Fibroblast of villous mesenchyme (primary cell): ENCODE measurements at places on chromosomes 1 and 21. TPM values are rescaled to one million over a fixed set of nuclear protein-coding genes. Genes with fewer than 3 reads are reported as not detected.

Gene SLC37A1
- 0.97 and 1.7 TPM in 2 replicates for total RNA-seq

Gene PGBD2
- total RNA-seq = 3.9 and 7.8 TPM in 2 replicates

DNA sequence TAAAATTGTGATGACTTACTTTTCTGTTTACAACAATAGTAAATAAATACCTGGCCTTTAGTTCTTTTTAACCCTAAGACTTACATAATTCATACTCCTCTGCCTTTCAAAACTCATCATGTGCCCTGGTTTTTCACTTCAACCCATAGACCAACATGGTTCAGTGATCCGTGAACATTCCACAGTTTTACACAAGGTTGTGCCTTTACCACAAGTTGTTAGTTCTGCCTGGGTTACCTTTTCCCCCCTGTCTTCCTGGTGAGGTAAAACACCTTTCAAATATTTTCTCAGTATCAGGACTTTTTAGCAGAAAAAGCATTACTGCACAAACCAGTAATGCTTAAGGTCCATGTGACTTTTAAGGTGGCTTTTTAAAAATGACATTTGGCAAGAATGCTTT, 1466.4 kb downstream of the PLA2G4A start:
- DNase-seq = no peak

Gene RXFP4
- total RNA-seq = not detected in 2 replicates

DNA sequence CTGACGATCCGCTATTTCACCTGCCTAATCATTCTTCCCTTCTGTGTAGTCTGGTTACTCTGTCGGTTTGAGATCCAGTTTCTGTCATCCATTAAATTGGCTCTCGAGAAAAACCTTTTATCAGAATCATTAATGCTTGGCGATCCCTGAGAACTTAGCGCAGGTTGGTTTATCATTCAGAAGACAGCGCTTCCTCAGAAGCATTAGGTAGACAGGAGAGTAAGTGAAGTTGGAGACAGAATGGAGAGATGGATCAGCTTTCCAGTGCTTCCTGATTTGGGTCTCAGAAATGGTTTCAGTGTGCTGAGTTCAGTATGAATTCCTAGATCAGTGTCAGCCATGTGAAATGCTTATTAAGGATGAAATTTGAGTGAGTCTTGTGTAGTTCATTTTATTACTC, 1.3 kb downstream of the USP1 start:
- peak; percentile 26 for DNase-seq

GRCh38 chr1:156082309-156083091, at the start of gene MEX3A:
TSS of gene MEX3A (minus strand) at chr1:156082465. CDS start at chr1:156081998, 467 bp downstream.
- peak; percentile 65 for DNase-seq

Gene MYOC
- total RNA-seq = not detected in 2 replicates

- no peak for DNase-seq
Observed at GRCh38 chr1:96116731-96117130, 604.9 kb upstream of the PTBP2 start.

DNA sequence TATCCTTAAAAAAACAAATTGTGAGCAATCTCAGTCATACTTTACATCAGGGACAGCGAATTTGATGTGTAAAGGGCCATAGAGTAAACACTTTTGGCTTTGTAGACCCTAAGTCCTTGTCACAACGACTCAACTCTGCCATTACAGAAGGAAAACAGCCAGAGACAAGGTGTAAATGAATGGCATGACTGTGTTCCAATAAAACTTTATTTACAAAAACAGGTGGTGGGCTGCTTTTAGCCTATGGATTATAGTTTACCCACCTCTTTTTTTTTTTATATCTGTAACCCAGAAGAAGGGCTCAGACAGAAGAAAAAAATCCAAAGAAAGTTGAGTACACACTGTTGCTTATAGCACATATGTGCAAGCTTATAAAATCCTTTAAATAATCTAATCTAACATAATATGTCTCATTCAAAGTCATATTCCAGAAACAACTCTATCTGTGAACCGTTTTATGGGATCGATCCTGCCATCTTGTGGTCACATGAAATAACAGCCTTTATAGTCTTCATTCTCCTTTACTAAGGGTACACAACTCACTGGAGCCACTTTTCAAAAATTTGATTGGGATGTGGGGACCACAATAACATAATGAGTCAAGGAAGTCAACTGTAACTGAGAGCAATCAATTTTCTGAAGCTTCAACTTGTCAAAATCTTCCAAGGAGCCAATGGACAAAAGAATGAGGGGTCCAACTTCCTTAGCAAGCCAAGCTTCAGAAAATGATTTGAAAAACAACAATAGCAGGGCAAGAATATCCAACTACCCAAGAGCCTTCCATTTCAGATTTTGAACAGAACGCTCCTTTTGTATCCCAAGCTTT, 142.2 kb upstream of the KRTAP19-8 start:
- DNase-seq = peak; percentile 25

DNA sequence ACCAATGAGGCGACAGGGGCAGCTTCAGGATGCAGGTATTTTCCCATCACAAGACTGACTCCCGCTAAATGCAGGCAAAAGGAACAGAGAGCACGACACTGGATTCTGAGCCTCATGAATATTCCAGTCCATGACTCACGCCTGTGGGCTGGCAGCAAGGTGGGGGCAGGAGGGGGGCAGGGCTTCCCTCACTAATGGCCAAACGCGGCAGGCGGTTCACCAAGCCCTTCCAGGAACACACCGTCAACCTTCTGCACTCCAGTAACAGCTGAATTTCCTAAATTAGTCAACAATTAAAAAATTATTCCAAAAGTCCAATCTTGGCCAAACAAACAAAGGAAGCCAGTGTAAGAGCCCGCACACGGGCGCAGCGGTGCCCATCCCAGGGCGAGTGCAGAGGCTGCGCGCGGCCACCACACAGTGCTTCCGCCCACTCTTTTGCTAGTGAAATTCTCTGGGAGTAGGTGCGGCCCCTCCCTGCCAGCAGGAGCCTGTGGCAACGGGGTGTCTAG, 12.5 kb upstream of the GPR153 start:
- peak; percentile 63 for DNase-seq

DNA sequence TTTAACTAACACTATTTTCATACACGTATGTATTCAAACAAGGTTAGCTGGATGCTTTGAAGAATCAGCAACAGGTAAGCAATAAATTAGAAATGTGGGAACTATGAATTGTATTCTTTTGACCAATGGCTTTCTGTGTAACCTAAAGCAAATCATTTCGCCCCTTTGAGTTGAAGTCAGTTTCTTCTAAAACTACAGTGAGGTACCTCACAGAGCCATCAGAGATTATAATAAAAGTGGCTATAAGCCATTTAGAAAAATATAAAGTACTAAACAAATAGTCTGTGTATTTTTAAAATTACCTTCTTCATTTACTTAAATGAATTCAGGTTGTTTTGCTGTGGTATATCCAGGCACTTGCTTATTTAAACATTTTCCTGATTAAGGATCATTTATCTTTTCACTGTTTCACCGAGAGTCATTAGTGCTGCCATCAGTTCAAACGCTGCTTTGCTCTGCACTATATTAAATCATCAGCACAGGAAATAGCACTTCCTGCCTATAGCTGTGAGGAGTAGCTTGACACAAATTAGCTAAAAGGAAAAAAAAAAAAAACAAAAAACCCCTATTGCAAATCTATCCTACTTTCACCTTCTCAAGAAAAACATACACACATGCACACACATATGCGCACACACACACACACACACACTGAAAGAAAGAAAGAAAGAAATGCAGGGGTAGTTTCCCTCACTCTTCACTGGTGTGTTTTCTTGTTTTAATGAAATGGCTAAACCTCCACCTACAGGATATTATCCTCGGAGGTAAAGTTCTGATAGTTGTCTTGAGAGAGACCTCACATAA, 39.8 kb upstream of the C1orf105 start:
- no peak for DNase-seq

Gene SLC35F3
- 0.97 and 1.7 TPM in 2 replicates for total RNA-seq

GRCh38 chr1:246214708-246215509, 292.2 kb downstream of the SMYD3 start:
- DNase-seq = peak; percentile 98

DNA sequence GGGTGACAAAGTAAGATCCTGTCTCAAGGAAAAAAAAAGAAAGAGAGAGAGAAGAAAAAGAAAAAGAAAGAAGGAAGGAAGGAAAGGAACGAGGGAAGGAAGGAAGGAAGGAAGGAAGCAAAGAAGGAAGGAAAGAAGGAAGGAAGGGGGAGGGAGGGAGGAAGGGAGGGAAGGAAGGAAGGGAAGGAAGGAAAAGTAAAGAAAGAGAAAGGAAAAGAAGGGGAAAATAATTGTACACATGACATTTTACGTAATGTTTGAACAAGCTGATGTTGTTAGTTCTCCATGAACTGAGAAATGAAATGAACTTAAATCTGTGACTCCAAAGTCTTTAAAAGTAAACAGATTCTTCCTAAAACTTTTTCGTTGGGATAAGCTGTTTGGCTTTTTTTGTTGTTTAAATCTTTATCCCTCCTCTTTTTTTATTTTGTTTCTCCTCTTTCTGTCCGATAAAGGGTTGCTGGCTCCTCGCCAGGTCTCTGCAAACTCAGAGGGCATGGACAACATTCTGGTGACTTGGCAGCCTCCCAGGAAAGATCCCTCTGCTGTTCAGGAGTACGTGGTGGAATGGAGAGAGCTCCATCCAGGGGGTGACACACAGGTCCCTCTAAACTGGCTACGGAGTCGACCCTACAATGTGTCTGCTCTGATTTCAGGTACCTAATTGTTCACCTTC, 59.8 kb downstream of the IL12RB2 start:
- DNase-seq = peak; percentile 34

- no peak for DNase-seq
Observed at GRCh38 chr1:116133696-116134475, 22.7 kb downstream of the MAB21L3 start.

DNA sequence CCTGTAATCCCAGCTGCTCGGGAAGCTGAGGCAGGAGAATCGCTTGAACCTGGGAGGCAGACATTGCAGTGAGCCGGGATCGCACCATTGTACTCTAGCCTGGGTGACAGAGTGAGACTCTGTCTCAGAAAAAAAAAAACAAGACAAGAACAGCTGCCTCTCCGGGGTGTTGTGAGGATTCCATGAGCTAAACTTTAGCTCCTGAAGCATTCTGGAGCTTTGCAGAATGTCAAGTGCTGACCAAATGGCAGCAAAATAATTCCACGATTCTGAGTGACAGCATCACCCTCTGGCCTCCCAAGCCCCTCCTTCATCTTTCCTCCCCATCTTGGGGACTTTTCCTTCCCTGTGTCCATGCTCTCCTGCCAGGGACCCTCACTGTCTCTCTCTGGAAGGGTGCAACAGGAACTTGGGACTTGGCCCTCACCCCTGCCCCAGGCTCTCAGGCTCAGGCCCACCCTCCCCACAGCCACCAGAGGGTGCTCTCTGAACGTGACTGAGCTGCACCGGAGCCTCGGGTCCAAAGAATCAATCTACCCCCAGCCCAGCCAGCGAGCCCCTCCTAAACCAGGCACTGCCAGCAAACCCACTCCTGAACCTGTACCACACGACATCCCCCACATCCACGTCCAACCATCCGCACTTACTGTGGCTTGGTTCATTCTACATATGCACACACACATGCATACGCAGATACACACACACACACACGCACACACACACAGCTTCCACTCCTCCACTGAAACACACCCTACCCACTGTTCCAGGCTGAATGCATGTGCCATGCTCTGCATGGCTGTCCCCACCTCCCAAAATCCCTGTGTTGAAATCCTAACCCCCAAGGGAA, 45.7 kb downstream of the ACOT7 start:
- DNase-seq = peak; percentile 48

GRCh38 chr1:76657623-76658022, 209.7 kb upstream of the ST6GALNAC5 start:
- no peak for DNase-seq

DNA sequence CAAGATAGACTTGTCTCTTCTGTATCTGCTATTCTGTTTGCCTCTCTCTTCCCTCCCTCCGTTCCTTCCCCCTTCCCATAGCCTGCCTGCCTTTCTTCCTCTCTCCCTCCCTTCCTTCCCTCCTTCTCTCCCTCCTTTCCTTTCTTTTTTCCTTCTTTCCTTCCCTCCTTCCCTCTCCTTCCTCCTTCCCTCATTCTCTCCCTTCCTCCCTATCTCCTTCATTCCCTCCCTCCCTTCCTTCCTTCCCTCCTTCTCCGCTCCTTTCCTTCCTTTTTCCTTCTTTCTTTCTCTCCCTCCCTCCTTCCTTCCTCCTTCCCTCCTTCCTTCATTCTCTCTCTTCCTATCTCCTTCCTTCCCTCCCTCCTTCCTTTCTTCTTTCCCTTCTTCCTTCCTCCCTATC, 944 bp downstream of the AADACL4 start:
- DNase-seq = no peak

GRCh38 chr21:25912402-25912746, 177.6 kb downstream of the GABPA start:
- DNase-seq = no peak

GRCh38 chr1:5571861-5572401, 420.3 kb downstream of the NPHP4 start:
- DNase-seq = no peak

GRCh38 chr1:232033285-232033684, 406.7 kb downstream of the DISC1 start:
- no peak for DNase-seq

GRCh38 chr1:239112101-239112935, 274.1 kb upstream of the CHRM3 start:
- DNase-seq = no peak

Gene HES3
- total RNA-seq = not detected in 2 replicates

Gene MANEAL
- 0.43 and 0.97 TPM in 2 replicates for total RNA-seq

GRCh38 chr1:214546084-214546483, 5.3 kb downstream of the PTPN14 start:
- no peak for DNase-seq

DNA sequence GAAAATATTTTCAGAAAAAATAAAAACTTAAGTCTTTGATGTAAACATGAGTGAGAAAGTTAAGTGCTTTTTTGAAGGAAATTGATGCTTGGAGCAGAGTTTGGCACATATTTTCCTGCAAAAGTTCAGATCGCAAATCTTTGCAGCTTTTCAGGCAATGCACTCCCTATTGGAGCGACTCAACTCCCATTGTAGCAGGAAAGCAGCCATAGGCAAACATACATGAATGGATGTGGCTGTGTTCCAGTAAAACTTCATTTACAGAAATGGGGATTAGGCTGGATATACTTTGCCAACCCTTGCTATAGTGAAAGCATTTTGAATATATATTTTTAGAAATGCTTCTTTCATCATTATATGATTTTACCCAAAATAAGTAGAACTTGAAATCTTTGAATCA, 8.1 kb downstream of the AGL start:
- DNase-seq = no peak

Gene ZNF683
- not detected in 2 replicates for total RNA-seq

DNA sequence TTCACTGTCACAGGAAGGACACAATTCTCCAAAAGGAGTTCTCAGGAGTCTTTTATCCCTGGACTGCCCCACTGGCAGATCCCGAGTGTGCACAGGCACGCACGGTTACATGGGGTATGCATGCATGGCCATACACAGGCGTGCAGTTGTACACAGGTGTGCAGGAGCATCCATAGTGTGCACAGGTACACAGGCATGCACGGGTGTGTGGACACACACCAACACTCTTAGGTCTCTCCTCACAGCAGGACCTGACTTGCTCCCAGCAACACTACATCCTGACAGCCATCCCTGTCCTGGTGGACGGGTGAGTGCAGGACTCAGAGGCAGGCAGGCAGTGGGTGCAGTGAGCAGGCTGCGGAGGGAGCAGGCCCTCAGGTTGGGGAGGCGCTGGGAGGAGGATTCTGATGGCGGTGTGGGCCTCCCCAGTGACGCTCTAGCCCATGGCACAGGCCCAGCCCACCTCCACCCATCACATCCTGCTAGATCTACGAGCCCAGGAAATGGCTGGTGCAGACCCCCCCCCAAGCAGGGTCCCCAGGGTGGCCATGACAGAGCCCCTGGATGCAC, 28.4 kb downstream of the SLC19A1 start:
- DNase-seq = no peak

Gene TRIM45
- total RNA-seq = 1.7 and 2.6 TPM in 2 replicates
